ENCODE measurements at places on chromosomes 5 and 9.

DNA sequence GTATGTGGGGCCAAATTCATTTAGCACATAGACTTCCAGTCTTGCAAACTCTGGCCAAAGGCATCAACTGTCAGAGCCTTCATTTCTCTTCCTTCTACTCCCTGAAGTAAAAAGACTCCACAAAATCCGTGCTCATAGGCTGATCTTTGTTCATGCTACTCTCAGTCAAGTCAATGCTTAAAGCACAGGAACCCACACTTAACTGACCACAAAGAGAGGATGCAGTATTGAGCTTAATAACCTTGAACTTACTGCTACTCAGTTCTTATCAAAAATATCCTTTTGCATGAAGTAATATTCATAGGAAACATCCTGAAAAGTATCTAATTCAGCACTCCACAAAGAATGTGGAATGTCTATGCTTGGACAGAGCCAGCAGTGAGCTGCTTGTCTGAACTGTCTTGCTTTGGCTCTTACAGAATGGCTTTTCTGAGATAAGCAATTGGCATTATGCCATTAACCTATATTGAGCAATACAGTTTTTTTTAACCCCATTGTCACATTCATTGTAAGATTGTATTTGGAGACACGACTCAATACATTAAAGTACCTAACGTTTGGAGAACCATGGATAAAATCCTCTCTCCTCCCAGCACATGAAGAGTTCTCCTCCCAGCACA, 21.7 kb downstream of the LPAR1 start:
- no peak for DNase-seq

GRCh38 chr5:54136516-54137440, 173.6 kb downstream of the ARL15 start:
- DNase-seq: peak; percentile 56

DNA sequence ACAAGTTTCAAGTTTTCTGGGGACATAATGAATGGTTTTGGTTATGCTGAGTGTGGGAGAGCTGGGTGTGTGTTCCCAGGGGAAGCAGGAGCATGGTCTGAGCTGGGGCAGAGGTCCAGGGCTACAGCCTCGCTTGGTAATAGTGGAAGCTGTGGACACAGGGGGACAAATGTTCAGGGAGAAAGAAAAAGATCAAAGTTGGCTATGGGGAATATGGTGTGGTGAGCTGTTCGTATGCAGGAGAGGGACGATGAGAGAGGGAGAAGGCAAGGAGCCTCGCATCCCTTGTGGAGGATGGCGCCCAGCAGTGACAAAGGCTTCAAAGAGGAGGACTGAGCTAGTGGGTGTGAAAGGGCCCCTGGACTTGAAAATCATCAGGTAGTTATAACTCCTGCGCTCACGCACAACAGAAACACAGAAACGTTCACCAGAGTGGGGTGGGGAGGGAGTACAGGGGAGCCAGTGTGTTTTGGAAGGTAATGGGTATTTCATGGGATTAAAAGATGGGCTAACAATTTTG, 77.2 kb downstream of the TENT4A start:
- no peak for DNase-seq

DNA sequence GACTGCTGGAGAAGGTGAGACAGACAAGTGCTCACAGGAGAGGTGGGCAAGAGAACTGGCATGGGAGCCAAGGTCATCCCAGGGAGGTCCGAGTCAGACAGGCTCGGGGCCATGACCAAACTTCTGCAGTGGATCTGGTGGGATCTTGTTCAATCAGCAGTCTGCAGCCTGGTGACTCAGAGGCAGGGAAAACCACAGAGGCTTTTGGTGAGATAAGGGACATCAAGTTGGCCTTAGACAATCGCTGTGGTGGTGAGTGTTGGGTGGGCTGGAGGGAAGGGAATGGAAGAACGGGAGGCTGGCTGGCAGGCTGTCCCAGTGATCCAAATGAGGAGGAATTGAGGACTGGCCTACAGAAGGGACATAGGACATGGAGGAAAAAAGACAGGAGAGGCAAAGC, 123.8 kb downstream of the TMEM174 start:
- DNase-seq: no peak

DNA sequence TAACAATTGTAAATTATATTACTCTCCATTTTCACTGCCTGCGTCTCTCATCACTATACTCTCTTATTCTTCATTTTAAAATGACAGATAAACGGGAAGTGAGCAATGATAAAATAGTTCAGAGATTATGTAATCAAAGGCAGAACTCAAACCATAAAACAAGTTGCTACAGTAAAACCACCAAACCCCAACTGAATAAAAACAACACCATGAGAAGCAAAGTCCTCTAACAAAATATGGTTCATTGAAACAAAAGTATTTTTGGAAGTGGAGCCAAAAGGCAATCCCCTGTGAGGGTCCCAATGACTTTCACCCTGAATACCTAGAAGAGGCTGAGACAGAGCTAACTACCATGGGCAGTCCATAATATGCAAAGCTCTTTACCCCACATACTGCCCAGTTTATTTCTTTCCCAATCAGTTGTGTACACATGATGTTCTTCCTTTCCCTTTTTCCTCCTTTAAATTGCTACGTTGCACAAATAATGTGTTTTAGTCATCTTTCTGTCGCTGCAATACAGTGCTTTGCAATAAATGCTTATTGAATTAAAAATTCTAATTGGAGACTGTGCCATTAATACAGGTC, 64.0 kb upstream of the PTGER4 start:
- DNase-seq: no peak

GRCh38 chr9:124757616-124758015, 13.5 kb downstream of the NR6A1 start:
- no peak for DNase-seq

GRCh38 chr5:14665101-14665822, 744 bp downstream of the OTULIN start:
- peak; percentile 42 for DNase-seq

- no peak for DNase-seq
Measured at GRCh38 chr5:16742938-16743337, 126.1 kb upstream of the RETREG1 start.

DNA sequence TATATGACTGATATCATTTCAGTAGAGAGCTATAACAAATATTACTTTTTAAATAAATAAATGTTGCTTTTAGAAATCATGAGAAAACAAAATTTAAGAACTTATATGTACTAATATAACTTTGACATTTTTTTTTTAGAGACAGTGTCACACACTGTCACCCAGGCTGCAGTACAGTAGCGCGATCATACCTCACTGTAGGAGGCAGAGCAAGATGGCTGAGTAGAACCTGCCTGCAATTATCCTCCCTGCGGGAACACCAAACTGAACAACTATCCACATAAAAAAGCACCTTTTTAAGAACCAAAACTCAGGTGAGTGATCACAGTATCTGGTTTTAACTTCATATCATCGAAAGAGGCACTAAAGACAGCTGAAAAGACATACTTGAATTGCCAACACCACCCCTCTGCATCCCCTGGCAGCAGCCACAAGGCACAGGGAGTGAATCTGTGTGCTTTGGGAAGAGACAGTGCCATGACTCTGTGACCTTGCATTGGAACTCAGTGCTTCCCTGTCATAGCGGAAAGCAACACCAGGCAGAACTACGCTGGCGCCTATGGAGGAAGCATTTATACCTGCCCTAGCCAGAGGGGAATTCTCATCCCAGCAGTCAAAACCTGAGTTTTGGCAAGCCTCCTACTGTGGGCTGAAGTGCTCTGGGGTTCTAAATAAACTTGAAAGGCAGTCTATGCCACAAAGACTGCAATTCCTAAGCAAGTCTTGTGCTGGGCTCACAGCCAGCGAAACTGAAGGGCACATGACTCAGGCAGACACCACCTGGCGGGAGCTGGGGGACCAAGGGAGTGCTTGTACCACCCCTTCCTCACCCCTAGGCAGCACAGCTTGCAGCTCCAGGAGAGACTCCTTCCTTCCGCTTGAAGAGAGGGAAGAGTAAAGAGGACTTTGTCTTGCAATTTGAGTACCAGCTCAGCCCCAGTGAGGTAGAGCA, 142.7 kb downstream of the FBXL17 start:
- DNase-seq: no peak

- no peak for DNase-seq
Measured at GRCh38 chr5:122371511-122372151, 59.6 kb downstream of the SNCAIP start.

DNA sequence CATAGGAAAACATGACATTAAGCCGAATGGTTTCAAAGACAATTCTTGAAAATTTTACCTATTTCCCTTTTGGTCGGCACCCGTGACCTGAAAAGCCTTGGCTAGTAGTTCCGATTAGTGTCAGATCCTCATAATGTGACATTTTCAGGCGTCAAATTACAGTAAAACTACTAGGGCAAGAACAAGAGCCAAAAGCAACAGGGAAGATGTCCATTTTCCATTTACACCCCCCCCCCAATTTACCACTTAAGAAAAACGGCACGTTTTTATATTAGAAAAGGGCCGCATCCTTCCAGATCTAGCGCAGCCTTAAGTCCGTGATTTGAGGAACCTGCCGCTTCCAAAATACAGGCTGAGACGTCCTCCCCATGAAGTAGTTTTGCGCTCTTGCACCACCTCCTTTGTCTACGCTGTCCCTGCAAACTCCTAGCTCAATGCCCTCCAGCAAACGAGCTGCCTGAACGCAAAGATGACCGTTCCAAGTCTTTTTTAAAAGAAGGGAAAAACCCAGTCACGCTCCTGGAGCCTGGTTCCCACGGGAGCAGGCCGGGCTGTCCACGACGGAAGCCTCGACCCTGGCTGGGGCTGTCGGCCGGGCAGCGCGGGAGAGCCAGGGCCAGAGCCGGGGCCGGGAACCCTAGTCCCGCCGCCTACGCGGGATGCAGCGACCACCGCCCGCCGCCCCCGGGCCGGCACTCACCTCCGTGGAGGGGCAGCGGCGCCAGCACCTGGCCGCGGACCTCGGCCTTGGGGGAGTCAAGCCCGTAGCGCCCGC, 616 bp downstream of the RNF130 start:
- DNase-seq: peak; percentile 68

- no peak for DNase-seq
Measured at GRCh38 chr5:137730336-137730735, 5.6 kb downstream of the KLHL3 start.

GRCh38 chr5:179679014-179679674, 1.7 kb downstream of the CBY3 start:
- peak; percentile 83 for DNase-seq

GRCh38 chr5:153655201-153655510, 164.7 kb downstream of the GRIA1 start:
- no peak for DNase-seq

- no peak for DNase-seq
Measured at GRCh38 chr5:174828804-174829510, 104.6 kb downstream of the MSX2 start.

- no peak for DNase-seq
Measured at GRCh38 chr5:69502367-69502766, 9.8 kb downstream of the OCLN start.

DNA sequence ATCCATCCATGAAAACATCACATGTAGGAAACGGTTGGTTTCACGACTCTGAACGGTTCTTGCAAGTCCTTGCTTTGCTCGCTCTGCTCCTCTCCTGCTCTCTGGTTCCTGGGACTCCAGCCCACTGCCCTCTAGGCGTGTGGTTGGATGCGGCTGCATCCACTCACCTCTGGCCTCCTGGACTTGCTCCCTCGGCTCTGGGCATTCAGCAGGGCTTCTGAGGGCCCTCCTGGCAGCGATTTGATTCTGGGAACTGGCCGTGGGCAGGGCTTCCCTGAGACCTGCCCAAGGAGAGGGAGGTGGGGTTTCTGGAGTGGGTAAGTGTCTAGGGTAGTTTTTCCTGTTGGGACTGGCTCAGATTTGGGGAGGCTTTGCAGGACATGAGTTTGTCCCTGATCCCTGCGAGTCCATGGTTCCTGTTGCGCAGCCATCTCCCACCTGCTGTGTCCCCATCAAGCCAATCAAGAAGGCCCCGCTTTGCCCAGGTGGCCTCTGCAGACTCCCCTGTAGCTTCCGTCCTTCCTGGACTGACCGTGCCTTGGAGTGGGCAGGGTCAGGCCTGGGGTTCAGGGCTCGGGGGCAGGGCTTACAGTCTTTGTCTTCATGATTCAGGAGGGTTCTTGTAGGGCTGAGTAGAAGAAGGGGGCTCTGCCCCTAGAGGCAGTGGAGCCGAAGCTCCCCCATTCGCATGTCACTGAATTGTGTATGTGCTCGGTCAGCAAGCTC, 192.3 kb downstream of the CACNA1B start:
- no peak for DNase-seq

DNA sequence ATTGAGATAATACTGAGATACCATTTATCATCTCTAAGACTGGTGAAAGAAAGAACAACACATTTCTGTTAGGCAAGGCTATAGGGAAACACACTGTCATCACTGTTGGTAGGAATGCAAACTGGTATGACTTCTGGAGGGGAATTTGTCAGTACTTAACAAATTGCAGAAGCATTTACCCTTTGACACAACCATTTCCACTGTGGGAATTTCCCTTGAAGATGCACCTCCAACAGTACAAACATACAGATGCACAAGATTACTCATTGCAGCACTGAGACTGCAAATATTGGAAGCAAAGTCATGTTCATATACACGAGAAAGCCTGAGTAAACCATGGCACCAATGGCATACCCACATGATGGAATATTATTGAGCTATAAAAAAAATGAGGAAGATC, 17.6 kb downstream of the GM2A start:
- no peak for DNase-seq

DNA sequence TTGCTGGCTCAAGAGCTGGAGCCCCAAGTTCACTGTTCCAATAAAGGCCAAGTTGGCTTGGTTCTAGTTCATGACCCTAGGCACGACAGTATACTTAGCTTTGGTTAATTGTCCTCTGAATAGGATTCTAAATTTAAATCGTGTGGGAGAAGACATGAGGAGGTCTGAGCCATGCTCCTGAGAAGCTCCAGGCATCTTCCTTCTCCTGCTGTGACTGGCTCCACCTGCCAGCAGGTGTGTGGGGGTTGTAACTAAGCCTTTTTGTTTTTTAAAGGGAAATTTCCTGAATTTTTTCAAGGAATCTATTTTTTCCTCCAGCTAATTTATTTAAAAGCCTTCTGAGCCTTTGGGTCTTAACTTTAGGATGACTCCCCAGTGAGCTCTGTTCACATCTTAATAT, 20.2 kb upstream of the TRIM36 start:
- no peak for DNase-seq

GRCh38 chr9:133161547-133161950, 2.2 kb downstream of the GBGT1 start:
- no peak for DNase-seq

DNA sequence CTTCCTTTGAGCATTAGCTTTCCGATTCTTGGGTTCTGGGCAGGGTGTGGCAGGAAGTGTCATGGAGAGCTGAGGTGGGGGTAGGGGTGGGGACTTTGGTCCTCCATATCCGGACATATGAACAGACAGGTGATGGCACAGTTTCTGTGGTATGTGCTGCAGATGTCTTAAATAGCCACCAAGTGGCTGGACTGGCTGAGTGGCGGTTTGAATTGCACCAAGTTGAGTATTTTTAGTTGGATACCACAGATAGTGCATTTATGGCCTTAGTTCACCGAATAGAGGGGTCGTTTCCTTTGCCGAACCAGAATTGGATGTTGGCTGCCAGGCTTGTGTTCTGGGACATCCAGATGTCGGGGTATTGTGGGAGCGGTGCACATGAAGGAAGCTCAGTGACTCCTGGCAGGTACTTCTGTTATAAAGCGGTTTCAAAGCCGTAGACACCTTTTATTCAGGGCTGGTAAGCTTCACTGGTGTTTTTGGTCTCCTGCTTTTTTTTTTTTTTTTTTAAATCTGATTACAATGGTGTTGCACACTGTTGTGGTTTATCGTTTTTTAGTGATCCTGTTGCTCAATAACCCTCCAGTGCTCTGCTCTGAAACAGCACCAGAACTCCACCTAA, 15.1 kb upstream of the TNFAIP8 start:
- no peak for DNase-seq

- no peak for DNase-seq
Measured at GRCh38 chr9:28206280-28206679, 633.0 kb upstream of the C9orf72 start.

GRCh38 chr9:101579711-101580545, 14.8 kb downstream of the PPP3R2 start:
- peak; percentile 34 for DNase-seq

- no peak for DNase-seq
Measured at GRCh38 chr5:149519601-149520000, 31.6 kb downstream of the CSNK1A1 start.
